ENCODE measurements at places on chromosomes 2 and 18.

- DNase-seq: peak; percentile 95
Observed at GRCh38 chr2:111120253-111121027, at the start of gene BCL2L11. Gene BCL2L11, plus strand, starts transcription at chr2:111120914. Its CDS starts 2,832 bp downstream, at chr2:111123746.

- DNase-seq: no peak
Observed at GRCh38 chr2:30266051-30266621, 34.8 kb downstream of the LBH start.

- no peak for DNase-seq
Observed at GRCh38 chr2:226583715-226584114, 215.9 kb downstream of the IRS1 start.

GRCh38 chr2:210503001-210503623 is 26.6 kb upstream of the LANCL1 start:
- peak; percentile 59 for DNase-seq

GRCh38 chr2:219627103-219628100 is at the start of gene SLC4A3:
Gene SLC4A3, plus strand, starts transcription at chr2:219627630. Its CDS starts 363 bp downstream, at chr2:219627993.
- peak; percentile 43 for DNase-seq
